ENCODE measurements at places on chromosomes 4 and X.

DNA sequence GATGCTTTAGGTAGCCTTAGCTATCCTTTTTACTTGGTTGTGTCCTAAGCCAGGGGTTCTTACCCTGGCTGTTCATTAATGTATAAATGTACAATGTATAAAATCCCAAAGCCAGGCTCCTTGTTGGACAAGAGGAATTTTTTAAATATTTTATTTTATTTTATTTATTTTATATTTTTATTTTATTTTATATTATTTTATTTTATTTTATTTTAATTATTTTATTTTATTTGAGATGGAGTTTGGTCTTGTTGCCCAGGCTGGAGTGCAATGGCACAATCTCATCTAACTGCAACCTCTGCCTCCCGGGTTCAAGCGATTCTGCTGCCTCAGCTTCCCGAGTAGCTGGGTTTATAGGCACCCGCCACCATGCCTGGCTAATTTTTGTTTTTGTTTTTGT lies 8.1 kb upstream of the SLC2A9 start:
- no peak for DNase-seq

- DNase-seq: no peak
Measured at GRCh38 chrX:148722966-148723365, 222.5 kb downstream of the AFF2 start.

DNA sequence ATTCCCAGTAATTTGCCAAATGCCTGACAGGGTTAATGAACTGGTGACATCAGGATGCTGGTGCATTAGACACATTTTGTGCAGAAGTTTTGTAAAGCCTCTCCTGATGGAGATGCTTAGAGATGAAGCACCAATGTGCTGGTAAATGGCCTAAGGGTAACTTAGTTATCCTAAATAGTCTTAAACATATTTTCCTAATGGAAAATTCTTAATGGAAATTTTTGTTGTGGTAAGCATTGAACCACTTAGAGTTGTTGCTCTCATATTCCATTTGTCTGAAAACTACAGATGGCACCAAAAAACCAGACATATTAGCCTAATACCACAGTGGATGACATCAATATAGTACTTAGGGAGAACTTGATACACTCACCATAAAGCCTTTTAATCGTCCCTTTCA lies 154.5 kb upstream of the ANK2 start:
- no peak for DNase-seq

DNA sequence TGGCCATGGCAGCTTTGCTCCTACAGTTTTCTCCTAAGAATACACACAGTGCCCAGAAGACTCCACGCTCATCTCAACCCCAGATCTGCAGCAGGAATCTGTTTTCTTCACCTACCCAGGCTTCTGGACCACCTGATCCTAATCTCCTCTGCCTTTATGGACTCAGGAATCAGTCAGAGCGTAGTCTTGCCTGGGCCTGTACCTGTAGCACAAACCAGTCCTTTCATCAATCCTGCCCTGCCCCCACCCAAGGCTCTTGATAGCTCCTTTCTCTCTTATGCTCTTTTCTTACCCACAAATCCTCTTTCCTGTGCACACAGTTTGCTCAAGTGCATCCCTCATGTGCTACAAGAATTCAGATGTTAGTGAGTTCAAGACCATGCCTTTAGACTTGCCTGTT lies 89.7 kb downstream of the ZNF718 start:
- DNase-seq: no peak

DNA sequence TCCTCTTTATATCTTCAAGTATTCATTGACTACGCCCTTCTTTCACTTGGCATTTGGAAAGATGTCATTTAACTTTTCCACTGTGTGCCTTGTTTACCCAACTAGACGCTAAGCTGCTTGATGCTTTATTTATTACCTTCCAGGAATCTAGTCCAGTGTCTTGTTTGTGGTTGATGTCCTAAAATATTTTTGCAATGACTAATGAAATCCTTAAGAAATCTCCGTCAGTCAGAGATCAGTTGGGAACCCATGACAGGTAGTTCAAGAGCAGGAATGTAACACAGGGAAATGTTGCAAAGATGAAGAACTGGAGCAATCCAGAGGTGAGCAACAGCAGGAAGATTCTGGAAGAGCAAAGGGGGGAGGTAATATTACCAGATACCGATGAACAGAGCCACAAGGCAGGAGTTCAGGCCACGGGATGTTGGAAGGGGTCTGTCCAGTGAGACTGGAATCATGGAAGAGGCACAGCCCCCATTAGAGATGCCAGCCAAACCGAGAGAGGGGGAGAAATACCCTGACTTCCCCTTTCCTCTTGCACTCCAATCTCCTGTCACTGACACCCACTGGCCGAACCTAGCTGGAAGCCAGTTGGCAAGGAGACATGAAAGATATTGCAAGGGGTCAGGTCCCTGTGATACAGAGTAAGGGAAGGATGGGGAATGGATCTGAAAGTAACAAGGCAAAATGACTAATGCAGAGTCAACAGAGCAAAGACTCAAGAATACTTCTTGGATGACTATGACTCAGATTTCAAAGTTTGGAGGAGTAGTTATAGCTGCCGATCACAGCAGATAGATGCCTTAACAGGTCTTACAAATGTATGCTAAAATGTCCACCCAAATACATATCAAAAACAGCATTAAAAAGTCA lies 62.7 kb upstream of the PHKA2 start:
- DNase-seq: no peak

GRCh38 chr4:67468830-67469229 lies 76.5 kb downstream of the CENPC start:
- DNase-seq: no peak

DNA sequence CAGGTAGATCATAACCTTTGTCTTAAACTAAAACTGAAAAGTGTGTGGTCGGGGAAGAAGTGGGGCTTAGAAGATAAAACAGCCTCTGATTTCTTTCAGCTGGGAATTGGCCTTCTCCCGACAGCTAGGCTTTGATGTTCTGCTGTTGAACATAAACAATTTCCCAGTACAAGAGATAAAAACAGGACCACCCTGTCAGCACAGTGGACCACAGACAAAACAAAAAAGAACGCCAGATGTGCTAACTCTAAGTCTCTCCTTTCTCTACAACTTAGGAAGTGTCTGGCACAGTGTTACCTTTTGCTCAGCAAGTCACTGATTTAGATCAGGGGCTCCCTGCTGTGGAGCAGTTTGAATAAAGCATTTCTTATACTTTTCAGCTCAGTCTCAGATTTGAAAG lies 87.5 kb upstream of the UXT start:
- DNase-seq: no peak

DNA sequence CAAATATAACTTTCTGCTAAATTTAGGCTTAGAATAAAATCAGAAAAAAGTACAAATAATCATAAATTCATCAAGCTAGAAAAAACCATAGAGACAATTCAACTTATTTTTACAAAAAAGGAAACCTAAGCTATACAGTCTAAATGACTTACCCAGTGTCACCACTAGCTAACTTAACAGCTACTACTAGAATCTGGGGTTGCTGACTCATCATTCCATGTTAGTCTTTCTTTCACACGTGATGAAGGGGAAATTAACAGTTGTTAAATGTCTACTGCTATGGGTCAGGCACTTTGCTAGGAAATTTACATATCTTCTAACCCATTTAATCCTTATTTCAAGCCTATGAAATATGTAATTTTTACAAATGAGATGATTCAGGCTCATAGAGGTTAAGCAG lies 349.3 kb upstream of the GALNT7 start:
- DNase-seq: no peak

DNA sequence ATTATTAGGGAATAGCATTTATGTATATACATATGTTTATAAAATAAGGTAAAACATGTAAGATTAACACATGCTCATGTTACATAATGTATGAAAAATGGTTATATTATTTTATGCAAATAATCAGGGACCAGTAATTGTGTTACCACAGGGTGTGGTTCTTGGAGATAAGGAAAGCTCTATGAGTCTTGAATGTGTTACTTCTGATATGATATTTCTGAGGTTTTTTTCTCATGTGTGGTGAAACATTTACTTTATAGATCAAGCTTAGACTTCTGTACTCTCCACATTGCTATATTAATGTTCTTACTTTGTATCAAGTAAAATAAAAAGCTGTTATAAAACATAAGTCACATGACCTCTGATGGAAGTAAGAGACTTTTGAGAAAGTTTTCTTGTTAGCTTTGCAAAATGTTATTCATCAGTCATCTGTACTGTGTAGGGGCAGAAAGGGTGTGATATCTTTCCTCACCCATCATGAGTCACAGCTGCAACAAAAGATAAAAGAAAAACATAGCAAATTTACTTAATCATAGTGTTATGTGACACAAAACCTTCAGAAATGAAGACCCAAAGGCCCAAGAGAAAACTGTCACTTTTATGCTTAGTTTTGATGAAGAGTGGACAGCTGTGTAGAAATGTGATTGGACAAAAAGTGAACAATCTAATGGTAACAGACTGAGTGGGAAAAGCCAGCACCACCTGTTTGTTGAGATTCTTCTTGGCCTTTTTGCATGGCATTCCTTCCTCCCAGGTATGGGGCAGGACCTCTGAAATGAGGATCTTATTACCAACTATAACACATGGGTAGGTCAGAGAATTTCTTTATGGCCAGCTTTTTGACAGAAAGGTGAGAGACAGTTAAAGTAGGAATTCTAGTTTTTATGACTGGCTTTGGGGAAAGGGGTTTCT lies 632.3 kb downstream of the PDHA2 start:
- DNase-seq: no peak

DNA sequence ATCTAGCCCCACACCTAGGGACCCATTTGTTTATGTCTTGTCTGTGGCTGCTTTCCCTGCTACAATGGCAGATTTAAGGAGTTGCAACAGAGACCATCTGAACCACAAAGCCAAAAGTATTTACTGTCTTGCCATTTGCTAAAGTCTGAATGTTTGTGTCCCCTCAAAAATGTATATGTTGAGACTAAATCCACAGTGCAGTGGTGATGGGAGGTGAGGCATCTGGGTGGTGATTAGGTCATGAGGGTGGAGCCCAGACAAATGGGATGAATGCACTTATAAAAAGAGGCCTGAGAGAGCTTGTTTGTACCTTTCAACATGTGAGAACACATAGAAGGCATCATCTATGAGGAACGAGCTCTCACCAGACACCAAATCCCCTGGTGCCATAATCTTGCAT lies 137.3 kb downstream of the TMEM144 start:
- no peak for DNase-seq

DNA sequence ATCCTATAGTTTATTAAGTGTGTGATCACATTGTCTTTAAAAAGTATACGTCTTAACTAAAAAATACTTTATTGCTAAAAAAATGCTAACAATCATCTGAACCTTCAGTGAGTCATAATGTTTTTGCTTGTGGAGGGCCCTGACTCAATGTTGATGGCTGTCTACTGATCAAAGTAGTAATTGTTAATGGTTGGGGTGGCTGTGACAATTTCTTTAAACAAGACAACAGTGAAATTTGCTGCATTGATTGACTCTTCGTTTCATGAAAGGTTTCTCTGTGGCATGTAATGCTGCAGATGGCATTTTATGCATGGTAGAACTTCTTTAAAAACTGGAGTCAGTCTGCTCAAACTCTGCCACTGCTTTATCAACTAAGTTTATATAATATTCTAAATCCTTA lies 101.4 kb upstream of the IL15 start:
- DNase-seq: no peak

- peak; percentile 35 for DNase-seq
Measured at GRCh38 chr4:40672528-40673522, 43.2 kb upstream of the RBM47 start.

DNA sequence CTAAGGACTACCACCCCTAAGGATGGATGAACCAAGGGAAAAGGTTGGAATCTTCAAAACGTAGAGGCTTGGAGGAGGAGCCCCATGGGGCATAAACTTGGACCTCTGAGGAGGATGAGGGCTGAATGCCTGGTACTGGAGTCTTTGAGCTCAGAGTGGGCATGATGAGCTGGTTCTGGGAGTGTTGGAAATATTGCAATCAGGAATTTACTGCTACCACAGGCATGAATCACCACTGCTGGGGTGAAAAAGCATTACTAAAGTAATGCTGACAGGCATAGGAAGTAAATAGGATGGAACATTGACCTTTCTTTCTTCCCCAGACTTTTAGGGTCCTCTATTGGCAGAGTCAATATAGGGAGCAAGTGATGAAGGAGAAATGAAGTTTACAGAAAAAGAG lies 105.8 kb upstream of the RPS6KA3 start:
- no peak for DNase-seq

DNA sequence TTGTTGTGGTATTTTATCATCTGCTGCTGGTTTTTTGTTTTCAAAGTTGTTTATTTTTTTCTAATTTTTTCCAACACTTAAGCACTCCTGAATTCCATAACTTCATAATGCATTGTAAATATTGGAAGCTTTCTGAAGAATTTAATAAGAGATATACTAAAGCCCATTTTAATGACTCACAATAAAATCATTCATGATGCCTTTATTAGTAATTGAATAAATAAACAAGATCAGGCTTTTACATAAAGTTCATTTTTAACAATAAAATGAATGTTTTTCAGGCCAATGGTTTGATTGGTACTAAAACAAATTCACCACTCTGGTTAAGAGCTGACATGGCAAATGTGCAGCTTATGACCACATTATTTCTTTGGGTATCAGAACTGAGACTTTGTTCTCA lies 408.2 kb upstream of the SMIM31 start:
- no peak for DNase-seq

DNA sequence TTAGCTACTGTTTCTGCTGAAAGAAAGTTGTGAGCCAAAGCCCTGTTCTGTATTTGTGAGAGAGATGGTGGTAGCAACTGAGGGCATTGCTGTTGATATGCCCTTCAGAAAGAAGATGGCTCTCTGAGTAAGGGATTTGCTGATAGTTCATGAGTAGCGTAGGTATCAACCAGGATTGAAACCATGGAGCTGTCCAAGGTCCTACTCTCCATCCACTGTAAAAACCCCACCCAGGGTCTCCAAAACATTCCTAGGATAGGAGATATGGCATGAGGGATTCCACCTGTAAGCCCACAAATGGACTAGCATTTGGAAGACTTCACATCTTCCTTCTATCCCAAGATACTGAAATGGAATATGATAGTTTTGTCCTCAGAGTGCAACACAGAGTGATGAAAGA lies 277.1 kb upstream of the PRKX start:
- no peak for DNase-seq

DNA sequence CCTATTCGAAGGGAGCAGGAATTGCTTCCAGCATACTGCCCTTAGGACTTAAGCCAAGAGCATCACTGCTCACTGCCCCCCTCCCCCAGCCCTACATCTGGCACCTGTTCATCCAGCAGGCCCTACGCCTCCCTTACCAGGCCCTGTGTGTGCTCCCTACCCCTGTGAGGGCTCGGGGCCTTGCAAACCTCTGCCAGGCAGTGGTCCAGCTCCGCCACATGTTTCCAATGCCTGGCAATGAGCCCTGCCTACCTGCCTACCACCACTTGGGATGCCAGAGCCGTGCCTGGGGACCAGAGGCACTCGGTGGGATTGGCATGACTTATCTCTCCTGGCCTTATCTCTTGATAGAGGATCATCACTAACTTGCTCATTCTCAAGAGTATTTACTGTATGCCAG lies 27.5 kb upstream of the MTM1 start:
- no peak for DNase-seq

GRCh38 chr4:138035781-138036258 lies 206.3 kb downstream of the SLC7A11 start:
- DNase-seq: peak; percentile 30

- DNase-seq: no peak
Measured at GRCh38 chrX:72348247-72348979, 42.7 kb upstream of the CITED1 start.

Data from GM12891 (cell line).